Dorsolateral prefrontal cortex (tissue), 122 donors: ENCODE measurements at places on chromosomes 5 and 9. TPM values are rescaled to one million over a fixed set of nuclear protein-coding genes. Genes with fewer than 3 reads are reported as not detected.

The CLTA gene
- total RNA-seq = 192 TPM

The GPR150 gene
- 4.3 TPM for total RNA-seq

The NUTM2F gene
- not detected for total RNA-seq

The IGFBPL1 gene
- 2.0 TPM for total RNA-seq

The FGD3 gene
- total RNA-seq = 1.8 TPM

GRCh38 chr9:135358552-135358940 is 121.0 kb upstream of the PPP1R26 start:
- no peak for DNase-seq

- no peak for DNase-seq
Observed at GRCh38 chr5:111278858-111279504, 54.8 kb downstream of the CAMK4 start.

GRCh38 chr9:113570106-113570505 is 106.6 kb downstream of the RGS3 start:
- no peak for DNase-seq

DNA sequence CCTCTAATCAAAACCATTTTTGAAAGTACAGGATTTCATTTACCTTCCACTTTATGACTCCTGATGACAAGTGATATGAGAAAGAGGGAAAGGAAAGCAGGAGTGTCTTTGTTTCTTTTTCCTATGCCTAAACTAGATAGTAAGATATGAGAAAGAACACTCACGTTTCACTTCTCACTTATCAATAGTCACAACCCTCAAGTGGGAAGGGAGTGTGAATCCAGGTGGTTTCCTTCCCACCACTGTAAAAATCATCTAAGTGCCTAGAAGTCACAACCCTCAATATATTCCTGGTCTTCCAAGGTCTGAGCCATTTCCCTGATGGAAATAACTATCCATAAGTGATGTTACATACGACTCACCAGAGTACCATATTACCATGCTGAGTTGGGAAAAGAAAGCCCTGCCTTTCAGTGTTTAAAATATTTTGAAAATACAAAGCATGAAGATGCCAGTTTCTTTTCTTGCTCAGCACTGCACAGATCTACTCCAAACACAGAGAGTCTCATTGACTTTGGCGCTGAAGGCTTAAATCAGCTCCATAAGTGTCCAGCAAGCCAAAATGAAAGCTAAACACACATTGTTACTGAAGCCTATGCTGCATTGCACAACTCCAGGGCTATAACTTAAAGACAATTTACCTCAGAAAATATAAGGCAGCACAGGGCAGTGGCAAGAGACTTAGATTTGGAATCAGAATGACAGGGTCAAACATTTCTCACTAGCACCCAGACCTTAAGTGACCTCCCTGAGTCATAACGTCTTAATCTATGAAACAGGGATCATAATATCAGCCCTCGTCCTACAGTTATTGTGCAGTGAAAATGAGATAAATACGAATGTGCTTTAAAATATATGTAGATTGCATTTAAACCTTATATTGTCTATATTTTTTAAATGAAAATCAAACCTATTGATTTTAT is 301.2 kb downstream of the KIAA0825 start:
- DNase-seq = no peak

GRCh38 chr9:109699019-109699418 is 81.0 kb upstream of the PALM2AKAP2 start:
- no peak for DNase-seq

DNA sequence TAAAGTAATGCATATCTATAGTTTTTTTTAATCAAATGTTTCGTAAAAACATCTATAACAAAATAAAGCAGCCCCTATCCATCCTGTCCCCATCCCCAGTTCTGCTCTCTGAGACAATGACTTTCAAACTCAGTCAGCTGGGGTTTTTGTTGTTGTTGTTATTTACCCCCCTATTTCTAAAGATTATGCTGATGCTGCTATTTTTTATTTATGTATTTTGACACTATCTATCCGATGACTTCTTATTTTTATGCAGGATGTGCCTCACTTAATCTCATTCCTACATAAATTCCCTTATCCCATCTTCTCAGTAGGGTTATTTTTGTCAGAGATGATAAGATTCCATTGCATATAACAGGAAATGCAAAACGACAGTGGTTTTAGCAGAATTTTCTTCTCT is 45.3 kb upstream of the ENTREP1 start:
- DNase-seq = no peak

DNA sequence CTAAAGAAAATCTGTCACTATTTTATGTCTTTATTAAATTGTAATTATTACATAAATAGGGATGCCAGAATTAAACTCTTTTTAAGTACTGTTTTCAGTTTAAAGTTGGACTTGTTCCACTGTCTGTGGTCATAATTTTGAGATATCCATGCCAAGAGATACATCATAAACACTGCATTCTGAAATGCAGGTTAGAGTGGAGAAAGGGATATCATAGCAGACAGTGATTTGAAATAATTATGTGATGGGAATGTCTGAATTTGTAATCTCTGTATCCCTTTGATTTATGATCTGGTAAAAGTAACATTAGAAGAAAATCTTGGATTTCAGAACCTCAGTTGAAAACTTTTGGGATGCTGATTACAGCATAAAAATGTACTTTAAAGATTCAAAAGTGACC is 222.1 kb downstream of the GOLPH3 start:
- no peak for DNase-seq

GRCh38 chr9:110197330-110198187 is 10.4 kb downstream of the C9orf152 start:
- no peak for DNase-seq

DNA sequence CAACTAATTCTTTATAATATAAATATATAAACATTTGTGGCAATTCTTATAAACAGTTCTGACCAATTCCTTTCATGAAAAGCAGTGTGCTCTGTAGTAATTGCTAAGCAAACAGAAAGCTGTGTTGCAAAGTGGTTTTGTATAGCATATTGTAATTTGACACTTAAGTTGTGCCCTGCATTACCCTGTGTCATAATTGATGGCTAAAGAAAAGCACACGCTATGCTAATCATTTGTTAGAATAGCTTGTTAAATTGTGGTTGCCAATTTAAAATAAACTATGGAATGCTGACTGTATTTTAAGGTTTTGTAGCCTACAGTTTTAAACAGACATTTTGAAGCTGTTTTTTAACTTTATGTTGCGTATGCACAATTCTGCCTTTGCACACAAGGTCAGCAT is 140.0 kb downstream of the PBX3 start:
- no peak for DNase-seq
